ENCODE measurements at places on chromosomes 3 and 15.

DNA sequence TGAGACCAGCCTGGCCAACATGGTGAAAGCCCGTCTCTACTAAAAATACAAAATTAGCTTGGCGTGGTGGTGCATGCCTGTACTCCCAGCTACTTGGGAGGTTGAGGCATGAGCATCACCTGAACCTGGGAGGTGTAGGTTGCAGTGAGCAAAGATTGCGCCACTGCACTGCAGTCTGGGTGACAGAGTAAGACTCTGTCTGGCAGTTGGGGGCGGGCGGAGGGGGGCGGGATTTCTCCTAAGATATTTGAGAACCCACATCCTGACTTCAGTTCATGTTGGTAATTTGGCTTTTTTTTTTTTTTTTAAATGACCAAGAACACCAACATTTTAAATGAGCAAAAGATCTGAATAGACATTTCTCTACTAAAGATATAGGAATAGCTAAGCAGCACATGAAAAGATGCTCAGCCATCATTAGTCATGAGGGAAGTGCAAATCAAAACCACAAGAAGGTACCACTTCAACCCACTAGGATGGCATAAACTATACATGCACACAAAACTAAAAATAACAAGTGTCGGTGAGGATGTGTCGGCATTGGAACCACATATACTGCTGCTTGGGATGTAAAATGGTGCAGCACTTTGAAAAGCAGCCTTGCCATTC is 75.6 kb upstream of the LMOD3 start:
- no peak for DNase-seq

- DNase-seq = no peak
Observed at GRCh38 chr3:30659270-30660130, 53.1 kb downstream of the TGFBR2 start.

DNA sequence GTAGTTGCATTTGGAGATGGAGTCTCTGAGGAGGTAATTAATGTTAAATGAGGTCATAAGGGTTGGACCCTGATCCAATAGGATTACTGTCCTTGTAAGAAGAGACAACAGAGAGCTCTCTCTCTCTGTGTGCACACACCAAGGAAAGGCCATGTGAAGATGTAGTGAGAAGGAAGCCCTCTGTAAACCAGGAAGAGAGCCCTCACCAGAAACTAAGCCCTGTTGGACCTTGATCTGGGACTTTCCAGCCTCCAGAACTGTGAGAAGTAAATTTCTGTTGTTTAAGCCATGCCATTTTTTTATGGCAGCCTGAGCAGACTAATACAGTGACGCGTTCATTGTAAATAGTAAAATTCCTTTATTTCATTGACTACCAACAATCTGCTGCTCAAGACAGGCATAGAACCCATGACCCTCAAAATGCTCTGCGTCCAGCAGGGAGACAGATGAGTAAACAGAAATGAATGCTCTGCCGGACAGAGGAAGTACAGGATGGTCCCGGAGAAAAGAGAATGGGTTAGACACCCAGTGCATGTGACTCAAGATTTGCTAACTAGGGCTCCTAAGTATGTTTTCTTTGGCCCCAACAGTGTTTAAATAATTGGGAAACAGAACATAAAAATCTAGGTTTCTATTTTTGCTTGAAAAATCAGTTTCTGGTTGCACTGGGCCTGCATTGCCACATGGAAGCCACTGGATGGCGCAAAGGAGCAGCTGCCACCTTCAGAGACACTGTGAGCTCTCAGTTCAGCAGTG is 37.9 kb upstream of the TNFAIP8L3 start:
- DNase-seq = no peak

DNA sequence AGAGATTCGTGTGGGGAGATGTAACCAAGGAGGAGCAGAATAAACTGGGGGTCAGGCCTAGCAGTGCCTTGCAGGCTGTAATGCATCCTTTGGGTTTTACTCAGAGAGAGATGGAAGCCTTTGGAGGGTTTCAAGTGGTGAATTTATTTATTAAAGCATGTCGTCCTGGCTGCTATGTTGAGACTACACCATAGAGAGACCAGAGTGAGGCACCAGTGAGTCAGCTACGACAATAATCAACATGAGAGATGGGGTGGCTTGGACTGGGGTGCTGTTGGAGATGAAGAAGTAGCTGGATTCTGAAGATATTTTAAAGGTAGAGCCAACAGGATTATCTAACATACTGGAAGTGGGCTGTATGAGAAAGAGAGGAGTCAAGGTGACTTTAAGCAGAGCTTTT is 335.3 kb upstream of the ARHGEF26 start:
- DNase-seq = no peak

DNA sequence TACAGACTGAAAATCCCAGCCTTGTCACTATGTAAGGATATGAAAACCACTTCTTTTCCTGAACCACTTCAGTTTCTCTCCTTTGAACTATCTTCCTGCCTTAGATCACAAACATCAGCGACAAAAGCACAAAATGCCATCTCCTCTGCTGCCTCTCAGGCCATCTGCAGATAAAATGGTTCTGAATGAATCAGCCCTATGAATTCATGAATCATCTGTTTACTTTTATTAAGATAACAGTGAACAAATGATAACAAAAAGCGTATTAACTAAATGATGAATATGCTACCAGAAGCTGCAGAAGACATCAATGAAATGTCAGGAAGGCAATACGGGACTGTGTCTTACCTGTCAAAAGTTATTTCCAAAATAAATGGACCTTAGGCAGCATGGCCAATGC is 928.1 kb downstream of the ROBO1 start:
- DNase-seq = no peak

DNA sequence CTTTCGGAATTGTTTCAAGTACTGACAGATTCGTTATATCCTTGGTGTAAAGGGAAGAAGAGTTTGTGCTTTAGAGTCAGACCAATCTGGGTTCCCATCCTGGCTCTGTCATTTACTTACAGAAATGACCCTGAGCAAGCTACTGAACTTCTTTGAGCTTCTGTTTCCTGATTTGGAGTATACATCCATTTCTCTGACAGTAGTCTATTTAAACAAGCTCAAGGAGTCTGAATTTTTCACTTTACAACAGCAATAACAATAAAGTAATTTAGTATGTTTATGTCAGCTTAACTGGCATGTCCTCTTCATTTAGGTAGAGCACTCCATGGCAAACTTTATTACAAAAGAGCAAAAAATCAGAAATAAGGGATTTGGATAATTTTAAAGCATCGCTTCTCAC is 27.8 kb downstream of the FAM98B start:
- DNase-seq = no peak

DNA sequence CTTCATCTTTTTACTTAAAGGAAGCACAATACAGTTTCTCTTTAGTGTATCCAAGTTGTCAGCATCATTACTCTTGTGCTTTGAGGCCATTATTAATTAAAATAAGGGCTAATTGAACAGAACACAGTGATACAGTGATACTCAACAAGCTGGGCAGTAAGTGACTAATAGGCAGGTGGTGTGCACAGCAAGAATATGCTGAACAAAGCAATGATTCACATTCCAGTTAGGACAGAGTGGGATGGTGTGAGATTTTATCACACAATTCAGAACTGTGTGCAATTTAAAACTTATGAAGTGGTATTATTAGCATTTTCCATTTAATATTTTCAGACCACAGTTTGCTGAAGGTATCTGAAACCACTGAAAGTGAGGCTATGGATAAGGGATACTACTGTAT is 116.9 kb downstream of the PLOD2 start:
- no peak for DNase-seq

GRCh38 chr3:71189480-71189879 is 394.0 kb downstream of the FOXP1 start:
- no peak for DNase-seq

DNA sequence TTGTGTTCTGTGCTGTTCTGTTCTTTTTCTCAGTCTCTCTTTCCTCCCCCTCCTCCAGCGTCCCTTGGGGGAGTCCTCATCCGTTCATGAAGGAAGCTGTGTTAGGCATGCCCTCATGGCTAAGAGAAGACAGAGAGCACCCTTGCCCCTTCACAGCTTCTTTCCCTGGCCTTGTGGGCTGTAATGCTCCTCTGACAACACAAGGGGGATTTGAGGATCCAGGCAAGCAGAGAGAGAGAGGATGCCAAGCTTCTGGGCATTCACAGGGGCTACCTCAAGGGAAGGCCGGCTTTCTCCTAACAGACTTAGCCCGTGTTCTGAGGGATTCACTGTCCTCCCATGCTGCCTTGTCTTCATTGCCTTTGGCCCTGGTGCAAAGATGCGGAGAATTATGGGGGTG is 389.5 kb downstream of the LRTM1 start:
- DNase-seq = no peak

GRCh38 chr15:67593562-67593961 is 51.1 kb downstream of the MAP2K5 start:
- no peak for DNase-seq

DNA sequence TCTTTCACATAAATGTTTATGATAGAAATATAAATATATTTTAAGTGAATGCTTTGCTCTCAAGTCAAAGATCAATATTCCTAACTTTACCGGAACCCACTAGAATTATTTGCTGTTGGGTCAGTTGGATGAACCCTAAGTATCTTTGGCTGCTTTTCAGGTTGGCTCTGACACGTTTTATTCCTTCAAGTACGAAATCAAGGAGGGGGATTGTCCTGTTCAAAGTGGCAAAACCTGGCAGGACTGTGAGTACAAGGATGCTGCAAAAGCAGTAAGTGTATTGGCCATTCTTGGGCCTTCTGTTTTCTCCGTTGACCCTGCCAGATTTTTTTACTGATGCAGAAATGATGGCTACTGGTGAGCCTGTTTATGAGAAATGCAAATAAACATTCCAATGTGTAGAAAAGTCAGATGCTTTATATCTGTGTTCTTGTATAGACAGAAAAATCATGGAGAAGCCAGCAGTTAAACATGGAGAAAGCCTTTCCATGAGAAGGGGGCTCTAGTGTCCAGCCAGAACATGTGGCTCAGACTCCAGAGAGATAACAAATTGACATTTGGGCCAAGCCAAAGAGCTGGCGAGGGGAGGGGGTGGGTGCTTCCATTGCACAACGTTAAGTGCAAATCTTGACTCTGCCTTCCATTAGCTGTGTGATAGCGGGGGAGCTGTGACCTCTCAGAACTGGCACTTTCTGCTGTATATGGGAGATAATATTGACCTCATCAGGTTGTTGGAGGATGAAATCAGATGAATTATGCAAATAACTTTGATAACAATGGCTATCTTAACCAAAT is 3.0 kb downstream of the KNG1 start:
- no peak for DNase-seq

DNA sequence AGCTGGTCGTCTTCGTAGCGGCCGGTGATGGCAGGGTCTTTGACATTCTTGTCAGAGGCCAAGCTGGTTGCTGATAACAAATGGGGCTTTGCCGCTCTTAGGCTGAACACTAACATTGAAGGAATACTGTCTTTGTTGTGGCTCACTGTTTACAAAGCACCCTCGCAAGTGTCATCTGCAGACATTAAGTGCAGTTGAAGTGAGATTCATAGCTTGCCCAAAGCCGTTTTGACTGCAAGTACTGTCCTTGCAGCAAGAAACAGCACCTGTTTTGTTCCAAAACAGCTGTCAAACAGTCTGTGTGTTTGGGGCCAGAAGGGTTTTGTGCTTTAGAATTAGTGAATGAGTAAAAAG is 568 bp downstream of the SENP2 start:
- peak; percentile 52 for DNase-seq

- DNase-seq = no peak
Observed at GRCh38 chr15:45341790-45342189, 36.6 kb downstream of the GATM start.

GRCh38 chr15:77622934-77623754 is 9.6 kb downstream of the LINGO1 start:
- no peak for DNase-seq

GRCh38 chr3:67809370-67809935 is 155.0 kb upstream of the SUCLG2 start:
- DNase-seq = no peak

GRCh38 chr3:12371525-12372140 is 82.8 kb downstream of the PPARG start:
- DNase-seq = no peak

DNA sequence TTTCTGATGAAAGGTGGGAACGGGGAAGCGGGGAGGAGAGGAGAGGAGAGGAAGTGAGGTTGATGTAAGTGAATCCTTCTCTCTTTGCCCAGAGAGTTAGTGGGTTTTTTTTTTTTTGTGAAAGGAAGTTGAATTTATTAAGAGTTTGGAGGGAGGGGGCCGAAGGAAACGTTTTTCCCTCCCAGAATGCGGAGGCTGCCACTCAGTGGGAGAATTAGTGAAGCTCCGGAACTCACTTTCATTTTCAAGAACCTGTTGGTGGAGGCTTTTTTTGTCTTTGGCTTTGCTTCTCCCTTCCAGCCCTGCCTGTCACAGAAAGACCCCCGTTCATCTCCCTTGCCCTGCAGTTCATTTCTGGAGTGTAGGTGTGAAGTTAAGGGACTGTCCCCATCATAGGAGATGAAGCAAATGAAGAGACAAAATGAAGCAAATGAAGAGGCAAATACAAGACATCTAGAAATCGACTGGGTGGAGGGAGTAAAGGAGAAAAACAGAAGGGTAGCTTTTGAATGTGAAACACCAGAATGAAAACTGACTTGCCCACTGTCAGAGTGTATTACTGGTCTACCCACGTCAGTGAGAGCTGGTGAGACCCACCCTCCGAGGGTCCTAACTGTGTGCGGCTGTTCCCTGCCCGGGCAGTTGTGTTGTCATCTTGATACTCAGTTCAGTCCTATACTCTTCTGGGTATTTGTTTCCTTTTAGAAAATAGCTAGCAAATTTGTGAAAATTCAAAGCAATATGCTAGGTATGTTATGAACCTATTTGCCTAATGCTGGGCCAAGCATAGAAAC is 91.5 kb downstream of the ITPR1 start:
- no peak for DNase-seq

DNA sequence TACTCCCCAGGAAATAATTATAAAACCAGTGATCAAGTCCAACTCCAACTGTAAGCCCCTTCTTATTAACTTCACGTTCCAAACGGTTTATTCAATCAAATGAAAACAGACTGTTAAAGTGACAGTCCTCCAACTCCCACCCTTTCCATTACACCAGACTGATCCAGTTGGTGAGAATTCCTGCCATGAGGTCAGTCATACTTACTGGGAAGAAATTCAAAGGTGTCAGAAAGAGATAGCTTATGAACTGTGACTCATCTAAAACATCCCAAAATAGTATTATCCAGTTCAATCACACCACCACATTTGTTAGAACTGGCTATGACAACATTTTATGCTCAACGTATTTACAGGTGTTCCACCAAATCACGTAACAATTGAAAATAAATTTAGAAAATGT is 19.5 kb downstream of the SMARCC1 start:
- no peak for DNase-seq

- DNase-seq = no peak
Observed at GRCh38 chr3:130288670-130289069, 56.8 kb upstream of the COL6A5 start.

GRCh38 chr3:66655044-66655443 is 154.2 kb upstream of the LRIG1 start:
- no peak for DNase-seq

- no peak for DNase-seq
Observed at GRCh38 chr3:15427981-15428380, 583 bp downstream of the EAF1 start.

- DNase-seq = no peak
Observed at GRCh38 chr15:66982816-66983215, 82.6 kb upstream of the SMAD3 start.

DNA sequence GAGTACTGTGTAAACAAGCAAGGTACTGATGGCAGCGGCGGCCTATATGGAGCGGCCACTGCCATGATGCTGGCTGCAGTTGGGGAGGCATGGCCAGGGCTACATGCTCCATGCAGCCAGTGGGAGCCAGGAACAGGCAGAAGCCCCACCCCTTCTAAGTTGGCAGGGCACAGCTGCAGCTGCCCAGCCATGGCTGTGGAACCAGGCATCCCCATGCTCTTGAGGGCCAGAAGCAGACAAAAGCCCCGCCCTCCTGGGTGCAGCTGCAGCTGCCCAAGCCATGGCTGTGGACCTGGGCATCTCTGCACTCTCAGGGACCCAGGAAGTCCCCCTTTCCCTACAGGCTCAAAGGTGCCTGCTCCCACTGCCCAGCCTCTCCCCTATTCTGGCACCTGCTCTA is 150.9 kb downstream of the FMN1 start:
- no peak for DNase-seq

Data from DMS79 treated with DMSO at 0.1 percent for 48 hours (cell line).